ENCODE measurements at places on chromosomes 4 and X.

GRCh38 chr4:160808174-160808573 lies 1355.6 kb downstream of the FSTL5 start:
- DNase-seq: no peak

DNA sequence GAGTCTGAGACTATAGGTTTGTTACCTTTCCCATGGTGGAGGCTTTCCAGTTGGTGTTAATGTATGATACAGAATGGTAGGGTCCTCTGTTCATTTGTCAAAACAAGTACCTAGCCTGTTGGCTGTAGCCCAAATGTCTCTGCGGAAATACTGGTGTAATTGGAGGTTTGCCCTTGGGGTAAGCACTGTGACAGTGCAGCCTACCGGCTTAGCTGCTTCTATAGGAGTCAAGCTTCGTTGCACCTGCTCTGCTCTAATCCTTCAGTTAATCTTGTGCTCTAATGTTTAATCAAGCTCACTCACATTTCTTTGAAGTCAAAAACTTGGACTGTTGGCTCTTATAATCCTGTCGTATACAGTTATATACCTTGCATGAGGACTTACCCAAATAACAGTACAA lies 203.4 kb downstream of the CCNG2 start:
- no peak for DNase-seq

DNA sequence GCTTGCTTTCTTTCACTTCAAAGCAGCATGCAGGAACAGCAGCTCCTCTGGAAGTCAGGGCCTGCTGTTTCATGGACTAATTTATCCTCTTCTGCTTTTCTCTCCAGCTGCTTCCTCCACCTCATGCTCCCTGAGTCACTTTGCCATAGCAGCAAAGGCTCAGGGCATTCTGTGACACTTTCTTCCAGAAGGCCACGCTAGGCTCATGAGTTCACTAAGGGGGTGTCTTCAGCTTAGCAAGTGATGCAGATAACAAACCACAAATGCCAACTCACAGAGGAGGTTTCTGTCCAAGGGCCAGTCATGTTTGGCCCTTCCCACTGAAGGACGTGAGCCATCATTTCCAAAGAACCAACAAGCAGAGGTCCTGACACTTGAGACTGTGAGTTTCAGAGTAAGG lies 200.2 kb downstream of the ADGRA3 start:
- DNase-seq: no peak

- no peak for DNase-seq
Observed at GRCh38 chr4:8689741-8690140, 97.2 kb downstream of the CPZ start.

- DNase-seq: no peak
Observed at GRCh38 chrX:2819345-2820135, 9.2 kb upstream of the GYG2 start.

GRCh38 chrX:71669492-71669891 lies 2.1 kb downstream of the LOC101059915 start:
- DNase-seq: no peak

DNA sequence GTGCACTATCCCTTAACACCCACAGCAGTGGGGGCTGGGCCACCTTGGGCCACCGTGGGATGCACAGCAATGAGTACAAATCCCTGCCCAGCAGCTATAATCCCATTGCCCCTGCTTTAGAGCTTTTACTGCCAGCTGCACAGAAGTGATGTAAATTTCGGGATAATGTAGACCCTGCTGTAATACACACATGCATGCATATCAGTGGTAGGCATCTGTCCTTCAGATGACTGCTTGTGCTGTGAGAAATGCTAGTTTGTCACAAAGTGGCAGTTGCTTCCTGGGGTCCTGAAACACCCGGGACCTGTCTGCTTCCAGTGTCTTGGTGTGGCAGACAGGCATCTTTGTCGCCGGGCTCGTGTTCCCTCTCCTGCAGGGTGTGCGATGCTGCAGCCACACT lies 14.1 kb downstream of the NSG1 start:
- DNase-seq: no peak

DNA sequence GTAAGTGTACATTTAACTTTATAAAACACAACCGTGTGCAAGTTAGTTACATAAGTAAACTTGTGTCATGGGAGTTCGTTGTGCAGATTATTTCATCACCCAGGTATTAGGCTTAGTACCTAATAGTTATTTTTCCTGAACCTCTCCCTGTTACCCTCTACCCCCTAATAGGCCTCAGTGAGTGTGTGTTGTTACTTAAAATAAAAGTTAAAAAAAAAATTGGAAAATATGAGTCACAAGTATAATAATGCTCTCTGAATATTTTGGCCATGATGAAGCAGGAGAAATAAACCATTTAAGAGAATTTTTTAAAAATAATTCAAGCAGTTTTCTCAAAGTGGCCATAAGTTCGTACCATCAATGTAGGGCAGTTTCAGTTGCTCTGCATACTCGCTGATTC lies 105.1 kb upstream of the GRID2 start:
- no peak for DNase-seq

GRCh38 chr4:46329118-46329976 lies 60.6 kb downstream of the GABRA2 start:
- DNase-seq: no peak

DNA sequence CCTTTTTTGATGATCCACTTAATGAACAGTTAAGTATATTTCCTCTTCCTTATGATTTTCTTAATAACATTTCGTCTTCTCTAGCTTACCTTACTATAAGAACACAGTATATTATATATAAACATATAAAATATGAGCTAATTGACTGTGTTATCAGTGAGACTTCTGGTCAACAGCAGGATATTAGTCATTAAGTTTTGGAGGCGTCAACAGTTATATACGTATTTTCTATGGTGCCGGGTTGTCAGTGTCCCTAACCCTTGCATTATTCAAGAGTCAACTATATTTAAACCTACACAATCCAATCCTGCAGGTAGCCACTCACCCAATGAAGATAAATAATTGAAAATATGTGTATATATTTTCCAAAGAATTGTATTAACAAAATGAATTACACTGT lies 88.0 kb downstream of the NR3C2 start:
- no peak for DNase-seq

DNA sequence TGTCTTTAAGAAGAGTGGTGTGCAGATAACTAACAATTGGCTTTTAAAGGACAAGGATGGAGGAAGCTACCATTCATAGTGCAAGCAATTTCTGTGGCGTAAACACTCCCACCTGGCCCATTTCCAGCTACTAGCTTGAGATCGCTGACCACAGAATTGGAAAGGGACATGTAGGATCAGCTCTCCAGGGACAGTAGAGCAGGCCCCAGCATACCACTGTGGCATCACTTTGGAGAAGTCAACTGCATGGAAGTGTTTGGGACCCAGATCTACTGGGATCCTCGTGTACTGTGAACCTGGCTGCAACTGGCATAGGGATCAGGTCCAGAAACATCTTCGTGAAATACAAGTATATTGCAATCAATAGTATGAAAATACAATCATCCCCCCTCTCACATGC lies 515.0 kb downstream of the INPP4B start:
- peak; percentile 39 for DNase-seq

DNA sequence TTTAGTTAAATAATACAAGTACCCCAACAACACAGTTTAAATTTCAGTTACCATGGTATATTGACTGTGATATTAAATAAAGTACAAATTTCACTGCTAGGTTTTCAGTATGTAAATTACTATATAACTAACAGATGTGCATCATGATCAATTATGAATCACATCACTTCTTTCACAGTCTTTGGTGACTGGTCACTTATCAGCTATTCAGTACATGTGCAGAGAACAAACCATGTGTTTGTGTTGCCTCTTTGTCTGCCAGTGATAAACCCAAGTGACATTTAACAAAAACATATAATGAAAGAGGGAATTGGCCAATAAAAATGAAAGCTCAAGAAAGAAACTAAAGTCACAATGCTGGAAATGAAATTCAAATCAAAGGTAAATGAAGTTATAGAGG lies 249.3 kb downstream of the CHIC1 start:
- no peak for DNase-seq

- DNase-seq: no peak
Observed at GRCh38 chr4:52600275-52600674, 58.8 kb downstream of the USP46 start.

GRCh38 chr4:15233264-15233597 lies 194.6 kb upstream of the C1QTNF7 start:
- DNase-seq: peak; percentile 18

DNA sequence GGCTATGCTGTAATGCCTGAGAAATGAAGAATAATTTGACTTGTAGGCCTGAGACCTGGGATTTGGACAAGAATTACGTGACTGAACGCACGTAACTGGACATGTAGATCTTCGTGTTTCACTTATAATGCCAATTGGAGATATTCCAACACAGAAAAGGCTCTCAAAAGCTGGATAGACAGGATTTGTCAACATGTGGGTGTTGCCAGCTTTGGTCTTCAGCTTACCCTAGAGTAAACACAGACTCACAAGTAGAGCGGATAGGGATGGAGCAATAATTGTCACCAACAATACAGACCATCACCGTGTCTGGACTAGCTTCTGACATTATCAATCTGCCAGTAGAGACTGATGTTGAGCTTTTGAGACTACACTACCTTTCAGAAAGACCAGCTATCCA lies 1511.0 kb upstream of the ADGRL3 start:
- no peak for DNase-seq

DNA sequence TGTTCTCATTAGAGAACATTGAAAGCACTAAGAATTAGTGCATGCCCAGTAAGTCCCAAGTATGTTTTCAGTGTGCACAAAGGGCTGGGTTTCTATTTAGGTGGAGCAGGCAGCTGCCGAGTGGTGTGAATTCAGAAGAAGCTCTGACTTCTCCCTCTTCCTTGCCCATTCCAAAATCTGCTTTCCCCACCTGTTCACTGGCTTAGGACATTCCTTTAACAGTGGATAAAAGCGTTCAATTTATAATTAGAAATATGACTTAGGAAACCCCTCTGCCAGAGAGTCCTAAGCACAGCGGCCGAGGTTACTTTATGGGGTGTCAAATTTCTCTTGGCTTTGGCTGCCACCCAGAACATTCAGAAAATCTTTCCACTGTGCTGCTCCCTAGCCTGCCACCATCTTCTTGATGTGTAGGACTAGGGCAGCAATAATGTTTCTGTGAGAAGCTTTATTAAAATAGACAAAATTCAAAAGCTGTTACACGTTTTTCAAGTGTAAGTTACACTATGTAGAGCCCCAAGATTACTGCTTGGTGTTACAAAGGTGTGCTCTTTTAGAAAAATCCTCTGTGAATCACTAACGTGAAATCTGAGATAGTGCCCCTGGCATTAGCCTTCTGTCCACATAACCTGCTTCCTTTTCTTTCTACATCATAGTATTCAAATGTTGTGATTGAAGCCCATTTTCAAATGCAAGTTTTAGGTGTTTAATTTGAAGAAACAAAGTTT lies 191.6 kb upstream of the ANKRD50 start:
- DNase-seq: peak; percentile 54

DNA sequence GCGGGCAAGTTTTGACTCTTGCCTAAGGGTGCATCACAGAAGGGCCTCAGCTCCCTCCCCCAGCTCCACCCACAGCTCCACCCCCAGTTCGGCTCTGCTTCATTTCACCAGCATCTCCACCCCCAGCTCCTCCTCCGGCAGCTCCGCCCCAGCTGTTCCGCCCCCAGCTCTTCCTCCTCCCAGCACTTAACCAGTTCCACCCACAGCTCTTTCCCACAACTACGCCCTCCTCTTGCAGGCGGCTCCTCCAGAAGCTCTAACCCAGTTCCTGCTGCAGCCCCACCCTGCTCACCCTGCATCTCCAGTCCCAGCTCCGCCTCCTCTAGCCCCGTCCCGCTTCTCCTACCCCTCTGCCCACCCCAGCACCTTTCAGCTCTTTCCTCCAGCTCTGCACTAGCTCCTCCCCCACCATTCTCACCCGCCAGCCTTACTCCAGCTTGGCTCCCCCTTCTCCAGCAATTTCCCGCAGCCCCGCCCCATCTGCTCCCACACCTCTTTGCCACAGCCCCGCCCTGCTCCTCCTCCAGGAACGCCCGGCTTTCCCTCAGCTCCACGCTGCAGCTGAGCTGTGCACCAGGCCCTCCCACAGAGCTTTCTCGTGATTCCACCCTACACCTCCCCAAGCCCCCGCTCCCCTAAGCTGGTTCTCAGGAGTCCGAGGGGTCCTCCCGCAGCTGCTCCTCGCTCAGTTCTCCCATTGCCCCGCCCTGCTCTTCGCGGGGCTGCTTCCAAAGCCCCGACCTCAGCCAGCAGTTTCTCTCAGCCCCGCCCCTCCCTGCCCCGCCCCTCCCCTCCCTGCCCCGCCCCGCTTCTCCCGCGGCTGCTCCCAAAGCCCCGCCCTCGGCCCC lies 1.3 kb upstream of the EOLA1 start:
- DNase-seq: peak; percentile 86

DNA sequence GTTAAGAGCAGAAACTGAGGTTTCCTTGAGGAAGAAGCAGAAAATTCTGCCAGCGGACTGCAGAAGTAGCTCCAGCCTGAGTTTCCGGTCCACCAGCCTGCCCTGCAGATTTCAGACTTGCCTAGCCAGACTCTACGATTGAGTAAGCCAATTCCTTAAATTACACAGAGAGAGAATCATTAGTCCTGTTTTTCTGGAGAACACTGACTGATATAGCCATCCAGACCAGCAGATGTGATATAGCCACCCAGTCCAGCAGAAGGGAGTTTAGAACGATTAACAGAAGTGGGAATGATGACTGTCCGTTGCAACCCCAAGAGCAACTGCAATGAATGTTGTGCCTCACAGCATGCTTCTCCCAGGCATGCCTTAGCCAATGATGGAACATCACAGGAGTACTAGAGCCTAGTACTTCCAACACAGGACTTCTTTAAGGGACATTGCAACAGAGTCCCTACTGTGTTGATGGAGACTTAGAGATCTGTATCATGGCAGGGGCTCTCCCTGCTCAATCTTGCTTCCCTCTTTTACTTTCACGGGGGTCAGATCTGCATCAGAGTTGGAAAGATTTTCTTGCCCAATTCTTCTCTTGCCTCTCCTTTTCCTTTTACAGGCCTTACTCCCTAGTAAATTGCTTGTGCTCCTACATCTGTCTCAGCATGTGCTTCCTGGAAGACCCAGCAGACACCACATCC lies 264.6 kb upstream of the CLNK start:
- no peak for DNase-seq

DNA sequence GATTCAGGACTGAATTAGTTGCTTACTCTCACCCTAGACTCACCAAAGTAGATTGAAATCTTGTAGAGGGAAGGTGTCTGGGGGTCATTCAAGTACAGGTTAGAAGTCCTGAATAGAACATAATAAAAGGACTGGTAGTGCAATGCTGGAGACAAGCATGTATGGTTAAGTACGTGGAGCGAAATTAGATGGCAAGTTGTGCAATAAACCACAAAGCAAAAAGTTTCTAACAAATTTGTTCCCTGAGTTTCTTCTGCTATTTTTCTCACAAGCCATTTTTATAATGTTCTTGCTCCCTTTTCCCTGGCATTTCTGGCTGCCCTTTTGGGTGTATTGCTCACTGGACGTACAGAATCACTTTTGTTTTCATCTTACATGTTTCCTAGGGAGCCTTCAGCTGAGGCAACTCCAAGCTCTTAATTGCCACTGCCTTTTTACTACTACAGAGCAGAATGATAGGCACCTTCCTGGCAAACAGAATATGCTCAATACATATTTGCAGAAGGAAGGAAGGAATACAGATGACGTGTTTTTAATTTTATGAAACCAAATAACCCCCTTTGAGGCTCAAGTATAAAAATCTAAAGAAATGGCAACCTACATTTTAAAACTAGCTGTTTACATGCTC lies 23.4 kb downstream of the LANCL3 start:
- DNase-seq: no peak
